ENCODE measurements at places on chromosomes 5 and 9.

DNA sequence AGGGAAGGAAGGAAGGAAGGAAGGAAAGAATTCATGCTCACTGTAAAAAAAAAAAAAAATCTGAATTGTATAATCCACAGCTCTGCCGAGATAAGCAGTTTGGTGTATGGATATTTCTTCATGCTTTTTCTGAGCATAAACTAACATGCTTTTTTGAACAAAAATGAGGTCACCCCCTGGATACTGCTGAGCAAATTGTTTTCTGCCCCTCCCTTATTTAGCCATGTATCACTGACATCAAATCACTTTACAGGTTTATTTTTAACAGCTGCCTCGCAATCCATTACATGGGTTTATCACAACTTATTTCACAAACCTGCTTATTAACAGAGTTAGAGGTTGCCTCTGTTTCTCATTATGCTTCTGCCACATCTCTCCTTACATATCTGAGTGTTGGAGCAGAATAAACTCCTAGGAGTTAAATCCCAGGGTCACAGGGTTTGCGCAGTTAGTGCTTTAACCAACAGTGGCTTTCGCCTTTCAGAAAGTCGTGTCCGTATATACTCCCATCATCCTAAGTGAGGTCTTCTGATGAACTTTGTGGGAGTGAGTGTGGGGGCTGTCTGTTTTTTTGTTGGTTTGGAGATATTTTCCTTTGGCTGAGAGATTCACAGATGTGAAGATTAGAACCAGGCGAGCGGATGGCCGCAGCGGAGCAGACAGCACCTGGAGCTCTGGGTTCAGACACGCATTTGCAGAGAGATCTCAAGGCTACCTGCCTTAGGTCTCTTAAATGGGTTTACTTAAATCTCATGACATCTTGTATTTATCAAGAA lies 57.7 kb downstream of the AK8 start:
- DNase-seq: no peak

DNA sequence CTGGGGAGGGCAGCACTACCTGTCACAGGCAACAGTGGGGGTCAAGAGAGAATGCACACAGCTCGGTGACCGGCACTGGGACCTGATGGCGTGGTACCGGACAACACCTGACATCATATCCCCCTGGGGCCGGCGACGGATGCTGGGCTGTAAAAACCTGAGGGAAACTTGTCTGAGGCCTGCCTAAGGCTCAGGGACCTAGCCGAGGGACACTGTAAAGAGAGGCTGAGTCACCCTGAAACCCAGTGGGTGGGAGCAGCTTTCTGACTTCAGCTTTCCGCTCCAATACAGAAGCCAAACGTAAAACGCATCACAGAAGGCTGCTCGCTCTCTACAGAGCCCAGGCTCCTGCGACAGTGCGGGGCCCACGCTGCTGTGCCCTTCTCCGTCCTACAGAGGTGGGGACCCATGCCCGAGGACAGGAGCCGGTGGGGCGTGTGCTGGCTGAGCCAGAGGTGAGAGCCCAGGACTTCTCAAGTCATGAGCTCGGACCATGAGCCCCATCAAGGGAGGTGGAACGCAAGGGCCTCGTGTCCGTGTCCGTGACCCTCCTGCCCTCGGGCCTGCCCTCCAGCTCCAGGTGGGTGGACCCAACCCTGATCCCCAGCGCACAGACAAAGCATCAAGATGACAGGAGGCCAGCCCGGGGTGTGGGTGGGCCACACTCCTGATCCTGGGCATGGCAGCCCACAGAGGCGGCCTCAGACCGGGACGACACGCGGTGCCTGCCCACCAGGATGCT lies 5.3 kb downstream of the RALGDS start:
- peak; percentile 46 for DNase-seq

DNA sequence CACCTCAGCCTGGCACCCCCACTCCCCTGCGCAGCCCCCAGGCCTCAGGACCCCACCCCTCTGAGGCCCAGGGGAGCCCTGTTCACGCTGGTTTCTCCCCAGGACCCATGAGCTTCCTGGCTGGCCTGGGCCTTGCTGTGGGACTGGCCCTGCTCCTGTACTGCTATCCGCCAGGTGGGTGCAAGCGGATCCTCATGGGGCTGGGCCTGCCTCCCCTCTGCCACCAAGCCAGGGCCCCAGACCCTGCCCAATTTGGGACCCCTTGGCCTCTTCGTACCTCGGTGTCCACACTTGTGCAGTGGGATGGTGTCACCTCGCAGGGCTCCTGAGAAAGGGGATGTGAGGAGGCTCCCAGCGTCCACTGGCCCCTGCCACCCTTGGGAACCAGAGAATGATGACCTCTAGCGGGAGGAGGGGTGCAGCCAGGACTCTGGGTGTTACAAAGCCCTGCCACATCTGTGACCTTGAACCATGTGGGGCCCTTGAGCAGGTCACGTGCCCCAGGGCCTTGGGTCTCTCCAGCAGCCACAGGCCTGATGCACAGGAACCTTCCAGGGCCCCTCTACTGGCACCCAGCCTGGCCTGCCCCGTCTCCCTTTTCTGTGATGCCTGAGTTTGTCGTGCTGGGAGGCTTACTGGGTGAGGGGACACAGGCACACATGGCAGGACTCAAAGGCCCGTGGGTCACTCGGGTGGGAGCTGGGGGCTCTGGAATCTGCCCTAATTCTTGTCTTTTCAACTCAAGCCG lies 16.3 kb downstream of the CARD19 start:
- DNase-seq: no peak

DNA sequence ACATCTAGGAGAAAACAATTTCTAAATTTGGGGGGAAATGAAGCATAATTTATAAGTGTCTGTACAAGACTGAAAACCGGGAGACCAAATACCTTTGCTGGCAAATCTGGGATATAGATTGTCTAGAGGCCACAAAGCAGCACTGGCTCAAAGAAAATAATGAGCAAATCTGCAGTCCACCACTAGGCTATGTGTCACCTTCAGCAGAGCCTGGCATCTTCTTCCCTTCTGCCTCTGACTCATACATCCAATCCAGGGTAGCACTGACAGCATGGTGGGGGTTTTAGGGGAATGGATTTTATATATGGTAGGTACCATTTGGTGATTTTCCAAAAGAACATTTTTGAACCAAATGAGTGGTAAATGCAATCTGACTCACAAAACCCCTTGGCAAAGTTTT lies 12.8 kb downstream of the FAM81B start:
- no peak for DNase-seq

Data from AG10803 (cell line).